GDM1 (cell line): ENCODE measurements at places on chromosomes 6 and 20.

DNA sequence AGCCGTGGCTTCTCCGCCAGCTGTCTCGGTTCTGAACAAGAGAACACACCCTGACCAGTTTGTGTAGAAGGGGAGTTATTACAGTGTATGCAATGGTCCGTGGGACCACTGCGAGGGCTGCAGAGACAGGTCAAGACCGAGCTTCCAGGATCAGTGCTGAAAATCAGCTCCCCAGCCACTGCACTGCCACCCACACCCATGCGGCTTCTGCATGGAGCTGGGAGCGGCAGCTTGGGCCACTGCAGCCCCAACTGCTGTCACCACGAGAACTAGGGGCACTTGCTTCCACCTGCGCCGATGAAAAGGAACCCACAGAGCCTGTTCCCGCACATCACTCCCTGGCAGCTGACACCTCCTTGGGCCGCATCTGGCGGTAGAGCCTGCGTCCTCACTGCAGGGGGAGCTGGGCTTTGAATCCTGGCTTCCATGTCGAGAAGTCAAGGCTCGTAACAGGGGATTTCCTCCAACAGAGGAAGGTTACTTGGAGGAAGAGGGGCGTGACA lies 56.2 kb downstream of the TMEM242 start:
- DNase-seq, result no peak

- DNase-seq, result peak; percentile 81
Measured at GRCh38 chr20:38033330-38034107, at the start of the genes RPRD1B and TTI1. Gene RPRD1B, plus strand, starts transcription at chr20:38033746. Its CDS starts 202 bp downstream, at chr20:38033948. Gene TTI1, minus strand, starts transcription at chr20:38033456. Its CDS starts 19,640 bp downstream, at chr20:38013816.

DNA sequence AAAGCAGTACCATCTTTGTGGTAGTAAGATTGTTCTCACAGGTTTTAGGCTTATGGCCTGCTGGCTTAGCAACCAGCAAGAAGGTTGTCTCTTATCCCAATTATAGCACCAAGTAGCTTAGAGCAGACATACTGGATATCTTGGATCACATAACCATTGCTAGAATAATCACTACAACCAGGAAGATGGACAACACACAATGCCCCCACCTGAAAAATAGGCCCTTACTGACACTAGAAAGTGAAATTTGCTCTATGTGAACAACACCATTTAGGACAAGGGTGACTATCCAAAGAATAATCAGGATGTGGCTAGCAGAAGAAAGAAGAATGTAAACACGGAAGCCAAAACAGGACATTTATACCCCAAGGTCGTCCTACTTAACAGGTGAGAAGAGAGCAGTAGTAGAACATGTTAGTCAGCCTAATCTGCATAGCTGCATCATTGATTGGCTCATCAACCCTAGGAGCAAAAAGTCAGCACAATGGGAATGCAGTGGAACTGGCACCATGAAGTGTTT lies 172.7 kb upstream of the MARCKS start:
- DNase-seq, result no peak

DNA sequence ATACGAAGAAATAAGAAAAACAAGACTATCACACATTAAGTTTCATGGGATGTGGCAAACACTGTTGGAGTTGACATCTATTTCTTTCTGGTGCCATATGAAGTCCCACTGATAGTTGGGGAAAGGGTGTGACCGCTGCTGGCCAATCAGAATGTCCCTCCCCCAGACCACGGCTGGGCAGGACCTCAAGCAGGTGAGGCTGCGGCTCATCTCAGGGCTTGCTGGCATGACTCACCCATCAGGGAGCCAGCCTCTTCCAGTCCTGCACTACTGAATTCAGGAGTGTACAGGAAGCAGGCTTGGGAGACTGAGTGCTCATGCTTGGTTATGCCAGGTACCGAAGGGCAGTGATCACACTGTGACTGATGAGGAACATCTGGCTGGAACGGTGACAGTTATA lies 18.9 kb downstream of the PREP start:
- no peak for DNase-seq

- DNase-seq, result no peak
Measured at GRCh38 chr6:74671558-74672025, 534.3 kb downstream of the COL12A1 start.

- DNase-seq, result no peak
Measured at GRCh38 chr20:6838181-6838826, 70.8 kb downstream of the BMP2 start.

- no peak for DNase-seq
Measured at GRCh38 chr20:5504061-5504739, 187.4 kb upstream of the PROKR2 start.

- no peak for DNase-seq
Measured at GRCh38 chr20:41398408-41398807, 31.8 kb upstream of the EMILIN3 start.

- no peak for DNase-seq
Measured at GRCh38 chr6:146056506-146056905, 27.6 kb downstream of the GRM1 start.

GRCh38 chr6:15473174-15473573 lies 189.7 kb downstream of the DTNBP1 start:
- no peak for DNase-seq

GRCh38 chr20:23776067-23776771 lies 25.5 kb upstream of the CST1 start:
- no peak for DNase-seq

DNA sequence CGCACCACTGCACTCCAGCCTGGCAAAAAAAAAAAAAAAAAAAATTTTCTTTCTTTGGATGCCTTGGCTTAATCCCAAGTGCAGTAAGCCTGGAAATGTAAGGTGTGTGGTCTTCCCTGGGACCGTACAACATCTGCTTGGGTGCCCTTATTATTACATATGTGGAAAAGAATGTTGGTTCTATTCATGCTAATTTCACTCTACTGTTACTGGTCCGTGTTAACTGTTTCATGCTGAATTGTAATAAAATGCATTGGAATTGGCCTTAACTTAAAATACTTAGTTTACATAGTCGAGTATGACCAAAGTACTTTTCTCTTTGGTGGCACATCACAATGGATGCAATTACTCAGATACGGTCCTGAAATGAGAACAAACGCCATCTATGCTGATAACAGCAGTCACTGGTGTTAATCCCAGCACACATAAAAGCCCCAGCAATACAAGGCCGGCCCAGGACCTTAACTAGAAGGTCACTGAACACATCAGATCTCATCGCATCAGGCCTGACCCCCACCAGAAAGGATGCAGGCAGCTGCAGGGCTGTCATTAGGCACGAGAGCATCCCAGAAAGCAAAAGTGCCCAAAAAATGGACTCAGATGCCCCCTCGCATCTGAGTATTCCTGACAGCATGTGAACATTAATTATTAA lies 1.2 kb downstream of the SERPINB6 start:
- no peak for DNase-seq

DNA sequence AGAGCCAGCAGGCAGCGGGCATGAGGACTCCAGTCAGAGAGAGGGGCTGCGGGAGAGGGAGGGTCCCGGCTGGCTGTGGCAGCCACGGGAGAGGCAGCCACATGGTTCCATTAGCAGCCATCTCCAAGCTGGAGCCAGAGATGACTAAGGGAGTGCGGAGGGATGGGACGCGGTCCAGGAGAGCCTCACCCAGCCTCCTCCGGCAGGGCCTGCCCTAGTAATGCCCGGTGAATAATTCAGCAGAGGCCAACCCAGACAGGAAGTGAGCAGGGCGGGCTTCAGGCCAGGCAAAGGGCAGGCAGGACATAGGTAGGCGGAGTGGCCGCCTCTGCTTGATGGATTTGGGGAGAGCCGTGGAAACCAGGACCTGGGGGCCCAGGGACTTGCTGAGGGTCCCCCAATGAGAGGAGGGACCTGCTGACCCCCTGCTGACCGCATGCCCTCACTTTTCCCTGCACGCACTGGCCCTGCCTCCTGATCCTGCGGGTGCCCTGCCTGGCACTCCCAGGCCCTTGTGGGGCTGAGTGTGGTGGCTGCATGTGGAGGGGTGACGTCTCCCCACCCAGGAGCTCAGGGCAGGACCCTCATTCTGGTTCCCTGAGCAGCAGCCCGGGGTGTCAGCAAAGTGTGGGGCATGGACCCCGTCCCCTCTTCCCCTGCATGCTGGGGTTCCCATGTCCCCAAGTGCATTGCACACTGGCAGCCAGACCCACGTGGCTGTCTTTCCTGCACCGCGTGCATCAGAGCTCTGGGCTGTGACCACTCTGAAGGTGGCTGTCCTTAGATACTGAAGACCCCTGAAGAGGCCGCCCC lies 51.8 kb upstream of the SLCO4A1 start:
- no peak for DNase-seq

- DNase-seq, result no peak
Measured at GRCh38 chr6:107941199-107941598, 16.8 kb downstream of the SEC63 start.

GRCh38 chr6:56406276-56407269 lies 159.2 kb upstream of the COL21A1 start:
- DNase-seq, result no peak

DNA sequence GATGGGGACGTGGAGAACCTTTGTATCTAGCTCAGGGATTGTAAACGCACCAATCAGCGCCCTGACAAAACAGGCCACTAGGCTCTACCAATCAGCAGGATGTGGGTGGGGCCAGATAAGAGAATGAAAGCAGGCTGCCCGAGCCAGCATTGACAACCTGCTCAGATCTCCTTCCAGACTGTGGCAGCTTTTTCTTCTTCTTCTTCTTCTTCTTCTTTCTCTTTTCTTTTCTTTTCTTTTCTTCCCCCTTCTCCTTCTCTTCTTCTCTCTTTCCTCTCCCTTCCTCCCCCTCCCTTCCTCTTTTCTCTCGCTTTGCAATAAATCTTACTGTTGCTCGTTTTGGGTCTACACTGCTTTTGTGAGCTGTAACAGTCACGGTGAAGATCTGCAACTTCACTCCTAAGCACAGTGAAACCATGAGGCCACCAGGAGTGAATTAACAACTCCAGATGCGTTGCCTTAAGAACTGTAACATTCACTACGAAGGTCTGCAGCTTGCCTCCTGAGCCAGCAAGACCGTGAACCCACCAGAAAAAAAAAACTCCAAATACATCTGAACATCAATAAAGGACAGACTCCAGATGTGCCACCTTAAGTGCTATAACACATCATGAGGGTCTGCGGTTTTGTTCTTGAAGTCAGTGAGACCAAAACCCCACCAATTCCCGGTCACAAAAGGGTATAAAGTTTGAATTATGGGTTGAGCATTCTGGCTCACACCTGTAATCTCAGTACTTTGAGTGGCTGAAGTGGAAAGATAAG lies 19.6 kb upstream of the SERPINB1 start:
- no peak for DNase-seq

DNA sequence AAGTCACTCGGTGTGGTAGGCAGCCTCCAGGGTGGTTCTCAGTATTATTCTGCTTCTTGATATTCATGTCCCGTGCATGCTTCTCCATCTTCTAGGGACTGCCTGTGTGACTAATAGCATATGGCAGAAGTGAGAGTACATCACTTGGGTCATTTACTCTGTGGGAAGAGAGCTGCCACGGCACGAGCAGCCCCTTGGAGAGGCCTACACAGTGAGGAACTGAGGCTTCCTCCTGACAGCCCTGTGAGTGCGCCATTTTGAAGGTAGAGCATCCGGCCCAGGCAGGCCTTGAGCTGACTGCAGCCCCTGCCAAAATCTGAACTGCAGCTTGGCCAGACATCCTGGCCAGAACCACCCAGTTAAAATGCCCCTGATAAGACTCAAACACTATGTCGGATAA lies 17.3 kb upstream of the MCUR1 start:
- no peak for DNase-seq
